ENCODE measurements at places on chromosomes 1 and 21.

DNA sequence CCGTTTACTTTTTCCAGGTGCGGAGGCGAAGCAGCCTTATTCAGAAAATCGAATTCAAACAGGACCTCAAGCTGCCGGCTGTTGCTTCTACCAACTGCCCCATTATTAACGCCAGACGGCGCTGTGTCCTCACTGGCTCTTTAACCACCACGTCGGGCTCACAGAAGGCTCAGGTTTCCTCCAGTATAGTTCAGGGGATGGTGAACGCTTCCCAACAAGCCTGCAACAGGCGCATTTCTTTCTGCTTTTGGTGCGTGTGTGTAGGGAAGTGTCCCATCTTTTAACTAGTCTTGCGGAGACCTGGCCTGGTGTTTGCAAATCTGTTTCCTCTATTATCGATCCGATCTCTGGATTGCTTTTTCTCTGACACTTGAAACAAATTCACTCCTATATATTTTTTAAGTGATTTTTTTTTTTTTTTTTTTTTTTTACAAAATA is 791 bp upstream of the STUM start:
- peak; percentile 89 for DNase-seq

- no peak for DNase-seq
Observed at GRCh38 chr1:174160109-174160473, 771 bp downstream of the RABGAP1L start.

DNA sequence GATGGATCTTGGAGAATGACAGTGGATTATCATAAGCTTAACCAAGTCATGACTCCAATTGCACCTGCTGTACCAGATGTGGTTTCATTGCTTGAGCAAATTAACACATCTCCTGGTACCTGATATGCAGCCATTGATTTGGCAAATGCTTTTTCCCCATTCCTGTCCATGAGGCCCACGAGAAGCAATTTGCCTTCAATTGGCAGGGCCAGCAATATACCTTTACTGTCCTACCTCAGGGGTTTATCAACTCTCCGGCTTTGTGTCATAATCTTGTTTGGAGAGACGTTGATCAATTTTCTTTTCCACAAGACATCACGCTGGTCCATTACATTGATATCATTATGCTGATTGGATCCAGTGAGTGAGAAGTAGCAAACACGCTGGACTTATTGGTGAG is 20.1 kb downstream of the ZNF691 start:
- no peak for DNase-seq

DNA sequence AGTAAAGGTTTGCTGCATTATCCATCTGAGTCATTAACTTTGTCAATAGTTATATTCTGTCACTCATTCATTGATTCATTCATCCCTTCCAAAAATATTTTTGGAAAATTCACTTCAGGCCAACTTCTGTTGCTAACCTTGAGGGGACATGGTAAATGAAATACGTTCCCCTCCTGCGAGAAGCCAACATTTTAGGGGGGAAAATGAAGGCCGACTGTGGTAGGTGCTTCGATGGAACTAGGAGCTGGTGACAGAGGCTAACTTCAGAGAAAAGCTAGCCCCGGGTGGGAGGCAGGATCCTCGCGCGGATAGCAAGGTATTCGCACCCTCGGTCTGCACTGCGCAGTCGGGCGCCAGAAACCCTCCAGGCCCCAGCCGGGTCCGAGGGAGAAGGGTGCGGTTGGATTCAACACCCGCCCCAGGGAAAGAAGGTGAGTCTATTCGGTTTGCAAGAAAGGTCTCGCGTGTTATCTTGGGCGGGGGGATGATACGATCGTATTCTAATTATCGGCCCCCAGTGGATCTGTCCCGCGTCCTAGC is 646 bp upstream of the RRP15 start:
- no peak for DNase-seq

GRCh38 chr1:228085287-228085951 is 2.9 kb downstream of the ARF1 start:
- no peak for DNase-seq

- DNase-seq = no peak
Observed at GRCh38 chr1:13976485-13976884, 276.5 kb downstream of the PRDM2 start.

GRCh38 chr1:23524716-23525401 is 6.2 kb downstream of the E2F2 start:
- peak; percentile 63 for DNase-seq

DNA sequence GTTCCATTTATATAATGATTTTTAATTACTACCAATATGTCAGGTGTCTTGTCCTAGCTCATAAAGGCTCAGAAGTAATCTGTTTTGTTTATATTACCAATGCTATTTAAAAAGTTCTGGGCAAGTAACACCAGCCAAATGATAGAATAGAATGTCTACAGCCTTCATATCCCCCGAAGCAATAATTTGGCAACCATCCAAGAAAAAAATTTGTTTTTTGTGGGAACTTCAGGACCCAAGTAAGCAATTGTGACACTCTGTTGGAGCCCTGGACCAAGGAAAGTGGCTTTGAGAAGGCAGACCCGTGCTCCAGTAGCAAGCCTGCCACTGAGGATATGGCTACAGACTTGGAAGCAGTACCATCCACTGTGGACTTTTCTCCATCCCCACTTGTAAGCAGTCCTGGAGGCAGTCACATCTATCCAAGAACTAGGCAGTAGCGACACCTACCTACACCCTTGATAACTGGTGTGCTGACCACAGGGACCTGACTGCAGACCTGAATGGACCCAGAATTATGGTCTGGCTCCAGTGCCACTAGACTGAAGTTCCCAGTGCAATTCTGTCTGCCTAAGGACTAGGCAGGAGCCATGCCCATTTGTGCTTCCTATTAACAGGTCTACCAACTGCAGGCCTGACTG is 870.7 kb upstream of the ADGRL2 start:
- DNase-seq = no peak

DNA sequence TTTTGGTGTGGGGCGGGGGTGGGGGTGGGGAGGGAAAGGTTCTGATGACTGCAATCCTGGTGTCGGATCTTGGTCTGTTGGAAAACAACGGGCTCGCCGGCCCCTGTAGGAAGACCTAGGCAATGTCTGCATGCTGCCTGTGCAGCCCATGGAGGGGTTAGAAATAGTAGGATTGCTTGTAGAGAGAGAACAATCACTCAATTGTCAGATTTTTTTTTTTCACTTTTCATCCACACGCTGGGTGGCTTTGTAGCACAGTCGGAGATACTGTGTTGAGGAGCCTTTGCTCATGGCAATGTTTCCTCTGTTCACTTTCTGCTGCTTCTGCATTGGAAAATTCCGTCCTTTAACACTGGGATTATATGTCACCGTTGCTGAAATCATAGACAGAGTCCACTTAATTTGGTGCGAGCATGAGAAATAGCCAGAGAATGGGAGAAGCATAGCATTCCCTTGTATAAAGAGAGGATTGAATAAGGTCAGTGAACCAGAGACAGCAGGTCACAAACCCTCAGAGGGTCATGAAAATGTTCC is 107.5 kb downstream of the MRPS6 start:
- DNase-seq = no peak

- DNase-seq = no peak
Observed at GRCh38 chr21:45456584-45457160, 51.7 kb downstream of the COL18A1 start.

- no peak for DNase-seq
Observed at GRCh38 chr1:150536836-150537731, 12.1 kb upstream of the ADAMTSL4 start.

- DNase-seq = no peak
Observed at GRCh38 chr1:7508934-7509519, 262.1 kb upstream of the VAMP3 start.

- DNase-seq = no peak
Observed at GRCh38 chr1:59532102-59532501, 235.2 kb downstream of the FGGY start.

DNA sequence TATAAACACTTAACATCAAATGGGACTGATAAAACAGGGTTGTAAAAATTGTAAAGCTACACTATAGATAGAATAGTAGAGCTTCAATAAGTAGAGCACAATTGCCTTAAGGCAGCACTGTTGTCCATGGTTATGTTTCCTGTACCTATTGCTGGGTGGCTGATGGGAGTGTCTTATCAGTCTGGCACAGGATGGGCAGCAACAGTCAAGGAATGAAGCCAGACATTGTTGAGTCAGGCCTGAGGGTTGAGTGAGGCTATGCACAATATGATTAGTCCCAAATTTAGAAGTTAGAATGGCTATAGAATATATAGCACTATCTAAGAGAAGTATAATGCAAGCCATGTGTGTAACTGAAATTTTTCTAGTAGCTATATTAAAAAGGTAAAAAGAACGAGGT is 25.0 kb upstream of the CD1D start:
- DNase-seq = no peak

DNA sequence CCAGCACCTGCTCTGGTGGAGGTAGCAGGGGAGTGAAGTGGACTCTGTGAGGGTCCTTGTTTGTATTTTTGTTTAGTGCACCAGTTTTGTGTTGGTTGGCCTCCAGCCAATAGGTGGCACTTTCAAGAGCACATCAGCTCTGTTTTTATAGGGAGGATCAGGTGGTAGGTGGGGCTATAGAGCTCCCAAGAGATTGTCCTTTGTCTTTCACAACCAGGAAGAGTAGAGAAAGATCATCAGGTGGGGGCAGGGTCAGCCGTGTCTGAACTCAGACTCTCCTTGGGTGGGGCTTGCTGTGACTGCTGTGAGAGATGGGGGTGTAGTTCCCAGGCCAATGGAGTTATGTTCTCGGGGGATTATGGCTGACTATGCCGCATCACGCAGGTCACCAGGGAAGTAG is 159.8 kb downstream of the ZNF326 start:
- no peak for DNase-seq

DNA sequence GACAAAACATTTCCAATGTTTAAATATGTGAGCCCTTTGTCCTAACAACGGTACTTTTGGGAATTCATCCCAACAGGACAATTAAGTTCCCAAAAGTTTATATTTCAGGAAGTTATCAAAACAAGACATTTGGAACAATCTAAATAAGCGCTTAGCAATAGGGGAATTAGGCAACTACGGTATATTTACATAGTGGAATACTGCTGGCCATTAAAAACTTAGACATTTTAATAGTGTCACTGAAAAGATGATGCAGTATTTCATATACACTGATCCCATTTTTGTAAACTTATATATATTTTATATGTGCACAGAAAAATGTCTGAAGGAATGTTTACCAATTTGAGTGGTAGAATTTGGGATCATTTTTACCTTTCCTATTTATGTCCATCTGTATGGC is 20.8 kb downstream of the UBR4 start:
- DNase-seq = no peak

DNA sequence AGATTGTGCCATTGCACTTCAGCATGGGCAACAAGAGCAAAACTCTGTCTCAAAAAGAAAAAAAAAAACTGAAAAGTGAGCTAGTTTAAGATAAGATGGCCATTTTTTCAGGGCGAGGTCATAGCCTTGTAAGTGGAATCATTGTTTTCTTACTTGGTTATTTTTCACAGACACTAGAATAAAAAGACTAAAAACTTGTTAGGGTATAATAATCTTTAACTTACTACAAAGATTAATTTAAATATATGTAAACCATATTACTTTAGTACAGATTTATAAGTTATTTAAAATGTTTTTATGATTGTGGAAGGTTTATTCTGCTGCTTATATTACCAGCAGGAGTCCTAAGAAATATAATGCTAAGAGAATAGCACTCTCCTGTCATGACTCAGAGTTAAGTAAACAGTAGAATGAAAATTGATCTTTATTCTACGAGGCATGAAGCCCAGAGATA is 23.5 kb downstream of the ANGPTL1 start:
- DNase-seq = no peak

GRCh38 chr1:186149591-186149990 is 225.5 kb downstream of the TPR start:
- no peak for DNase-seq

- no peak for DNase-seq
Observed at GRCh38 chr21:45020629-45021427, 53.6 kb upstream of the ADARB1 start.

DNA sequence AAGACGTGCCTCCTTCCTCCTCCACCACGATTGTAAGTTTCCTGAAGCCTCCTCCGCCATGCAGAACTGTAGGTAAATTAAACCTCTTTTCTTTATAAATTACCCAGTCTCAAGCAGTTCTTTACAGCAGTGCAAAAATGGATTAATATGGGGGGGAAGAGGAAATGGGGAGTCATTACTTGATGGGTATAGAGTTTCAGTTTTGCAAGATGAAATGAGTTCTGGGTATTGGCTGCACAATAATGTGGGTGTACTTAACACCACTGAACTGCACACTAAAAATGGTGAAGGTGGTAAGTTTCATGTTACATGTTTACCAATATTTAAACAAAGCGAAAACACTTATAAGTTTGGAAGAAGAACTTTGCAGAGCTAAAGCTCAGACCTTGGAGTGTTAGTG is 24.3 kb upstream of the DISP1 start:
- no peak for DNase-seq

DNA sequence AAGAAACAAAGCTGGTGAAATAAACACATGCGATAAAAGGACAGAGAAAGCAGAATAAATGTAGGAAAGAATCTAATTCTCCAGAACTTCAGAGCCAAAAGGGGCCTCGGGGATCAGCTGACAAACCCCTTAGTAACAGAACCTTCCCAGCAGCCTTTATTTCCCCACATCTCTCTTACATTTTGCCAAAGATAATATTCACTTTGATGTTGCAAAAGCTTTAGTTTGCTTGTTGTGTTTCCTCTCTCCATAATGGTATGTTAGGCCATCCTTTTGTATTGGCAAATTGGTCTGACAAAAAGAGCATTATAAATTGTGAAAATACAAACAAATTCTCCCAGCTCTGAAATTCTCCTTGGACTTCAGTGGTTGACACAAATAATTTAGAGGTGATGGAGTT is 54.9 kb downstream of the OPTC start:
- DNase-seq = no peak

DNA sequence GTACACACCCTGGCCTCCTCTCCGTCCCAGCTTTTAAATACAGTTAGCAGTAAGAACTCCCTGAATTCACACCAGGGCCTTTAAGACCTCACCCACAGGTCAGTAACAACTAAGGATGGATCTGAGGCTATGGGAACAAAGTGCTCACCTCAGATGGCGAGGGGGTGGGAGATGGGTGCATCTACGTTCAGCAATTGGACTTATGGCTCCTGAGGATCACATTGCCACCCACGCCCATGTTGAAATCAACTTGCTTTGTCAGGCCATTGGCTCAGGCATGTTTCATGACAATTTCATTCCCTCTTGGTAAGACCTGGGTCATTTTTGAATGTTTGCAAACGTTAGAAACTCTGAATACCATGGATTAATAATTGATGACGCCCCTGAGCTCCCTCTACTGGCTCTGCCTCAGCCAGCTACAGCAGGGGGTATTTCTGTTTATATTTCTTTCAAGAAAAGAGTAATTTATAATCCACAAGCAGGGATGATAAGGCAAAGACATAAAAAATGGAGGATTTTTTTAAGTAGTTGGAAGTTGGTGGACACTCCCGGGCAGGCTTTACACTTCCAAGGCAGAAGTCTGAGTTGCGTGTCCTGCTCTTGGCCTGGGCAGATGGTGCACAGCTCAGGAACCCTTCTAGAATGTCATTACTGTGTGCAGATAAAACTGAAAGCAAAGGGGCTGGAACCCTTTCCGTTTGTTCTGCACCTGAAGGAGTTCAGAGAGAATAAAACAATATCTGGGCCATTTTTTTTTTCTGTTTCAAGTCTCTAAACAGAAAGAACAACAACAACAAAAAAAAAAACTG is 13.7 kb upstream of the LBR start:
- no peak for DNase-seq

GRCh38 chr1:6805004-6805416 is 19.8 kb downstream of the CAMTA1 start:
- no peak for DNase-seq

- no peak for DNase-seq
Observed at GRCh38 chr1:197908716-197909220, 6.3 kb downstream of the C1orf53 start.

Measured in SHP77 treated with DMSO at 0.1 percent for 48 hours (cell line).